ENCODE measurements at places on chromosomes 6 and 20. TPM values are rescaled to one million over a fixed set of nuclear protein-coding genes. Genes with fewer than 3 reads are reported as not detected.

The ZKSCAN8 gene
- polyA plus RNA-seq = 3.3 TPM

The SLC22A7 gene
- polyA plus RNA-seq = not detected

The SRSF12 gene
- polyA plus RNA-seq = 0.05 TPM

The MYH7B gene
- polyA plus RNA-seq = 0.52 TPM

The CLPSL2 gene
- polyA plus RNA-seq = not detected

The HAO1 gene
- polyA plus RNA-seq = not detected

The CTAGE9 gene
- polyA plus RNA-seq = not detected

The SLC13A3 gene
- polyA plus RNA-seq = not detected

The OR2H1 gene
- not detected for polyA plus RNA-seq

The NKX2-4 gene
- polyA plus RNA-seq = not detected

The TTI1 gene
- polyA plus RNA-seq = 25.0 TPM

The PDYN gene
- not detected for polyA plus RNA-seq

The BEND3 gene
- polyA plus RNA-seq = 0.62 TPM

The PARD6B gene
- polyA plus RNA-seq = 1.9 TPM

The SCAND1 gene
- 212 TPM for polyA plus RNA-seq

The VGLL2 gene
- not detected for polyA plus RNA-seq
